ENCODE measurements at places on chromosomes 12 and 14.
A peak's percentile ranks its signal among the peaks of the same experiment; 100 is the strongest.

DNA sequence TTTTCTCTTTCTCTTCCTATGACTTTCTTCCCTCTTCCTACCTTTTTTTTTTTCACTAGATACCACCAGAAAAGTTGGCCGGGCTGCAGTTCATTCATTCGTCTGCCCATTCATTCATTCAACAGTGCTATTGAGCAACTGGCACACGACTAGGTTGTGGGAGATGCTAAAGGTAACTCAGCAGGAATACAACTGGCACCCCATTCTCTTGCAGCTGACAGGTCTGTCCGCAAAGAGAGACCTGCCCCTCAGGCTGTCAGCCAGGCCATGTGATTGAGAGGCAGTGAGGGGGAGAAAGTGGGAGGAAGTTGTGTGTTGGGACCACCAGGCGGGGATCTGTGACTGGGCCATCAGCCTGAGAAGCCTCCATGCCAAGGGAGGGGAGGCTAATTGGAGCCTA is 105.2 kb downstream of the TSPAN9 start:
- DNase-seq: no peak

GRCh38 chr14:58078068-58078467 is 73.9 kb downstream of the ARMH4 start:
- DNase-seq: peak; percentile 67

DNA sequence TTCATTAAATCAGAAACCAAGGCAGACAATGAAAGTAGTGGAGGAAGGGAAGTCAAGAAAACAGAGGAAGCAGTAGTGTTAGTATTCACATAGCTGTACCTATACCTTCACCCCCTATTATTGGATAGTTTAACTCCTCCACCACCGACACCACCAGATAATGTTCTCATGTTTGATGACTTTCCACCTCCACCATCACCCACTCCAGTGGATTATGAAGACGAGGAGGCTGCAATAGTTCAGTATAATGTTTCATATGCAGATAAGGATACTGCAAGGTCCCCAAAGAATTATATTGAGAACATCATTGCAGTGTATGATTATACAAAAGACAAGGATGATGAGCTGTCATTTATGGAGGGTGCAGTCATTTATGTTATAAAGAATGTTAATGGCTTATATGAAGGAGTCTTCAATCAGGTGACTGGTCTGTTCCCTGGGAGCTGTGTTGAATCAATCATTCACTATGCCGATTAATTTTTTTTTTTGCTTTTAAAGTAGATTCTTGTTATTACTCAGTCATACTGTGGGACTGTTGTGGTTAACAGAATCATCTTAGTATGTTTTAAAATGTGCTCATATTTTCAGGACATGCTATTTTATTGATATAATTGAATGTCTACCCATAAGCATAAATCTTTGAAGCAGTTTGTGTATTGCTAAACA is 32.2 kb upstream of the KTN1 start:
- no peak for DNase-seq

DNA sequence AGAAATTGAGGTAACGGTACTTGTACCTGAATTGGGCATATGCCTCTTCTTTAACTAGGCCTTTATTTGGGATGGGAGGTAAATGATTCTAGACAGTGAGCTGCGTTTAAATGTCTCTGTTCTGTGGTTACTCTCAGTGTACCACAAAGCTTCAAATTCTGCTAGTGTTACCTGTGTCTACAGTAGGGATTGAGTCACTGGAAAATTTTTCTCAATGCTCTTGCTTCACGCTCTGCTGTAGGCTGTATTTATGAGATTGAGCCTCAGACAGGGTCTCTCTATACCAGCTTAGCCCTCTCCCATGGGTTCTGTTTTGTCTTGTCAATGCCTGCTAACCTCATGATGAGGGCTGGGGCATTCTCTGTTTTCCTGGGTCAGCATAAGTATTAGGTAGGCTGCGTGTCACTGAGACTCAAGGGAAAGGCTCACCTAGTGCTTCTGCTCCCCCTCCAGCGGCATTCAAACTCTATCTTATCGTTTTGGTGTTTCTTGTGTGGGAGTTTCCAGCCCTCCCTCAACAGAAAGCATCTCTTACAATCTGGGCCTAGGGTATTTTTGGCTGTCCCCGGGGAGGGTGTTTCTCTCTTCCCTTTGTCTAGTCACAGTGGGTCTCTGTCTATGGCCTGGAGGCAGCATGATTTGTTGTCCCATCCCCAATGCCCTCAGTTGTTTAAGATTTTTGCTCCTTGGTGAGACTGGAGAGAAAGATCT is 285.8 kb downstream of the ADGRD1 start:
- no peak for DNase-seq

GRCh38 chr12:27866373-27867101 is 86.5 kb upstream of the MANSC4 start:
- peak; percentile 73 for DNase-seq

GRCh38 chr12:124302807-124303578 is 8.1 kb downstream of the RFLNA start:
- no peak for DNase-seq

DNA sequence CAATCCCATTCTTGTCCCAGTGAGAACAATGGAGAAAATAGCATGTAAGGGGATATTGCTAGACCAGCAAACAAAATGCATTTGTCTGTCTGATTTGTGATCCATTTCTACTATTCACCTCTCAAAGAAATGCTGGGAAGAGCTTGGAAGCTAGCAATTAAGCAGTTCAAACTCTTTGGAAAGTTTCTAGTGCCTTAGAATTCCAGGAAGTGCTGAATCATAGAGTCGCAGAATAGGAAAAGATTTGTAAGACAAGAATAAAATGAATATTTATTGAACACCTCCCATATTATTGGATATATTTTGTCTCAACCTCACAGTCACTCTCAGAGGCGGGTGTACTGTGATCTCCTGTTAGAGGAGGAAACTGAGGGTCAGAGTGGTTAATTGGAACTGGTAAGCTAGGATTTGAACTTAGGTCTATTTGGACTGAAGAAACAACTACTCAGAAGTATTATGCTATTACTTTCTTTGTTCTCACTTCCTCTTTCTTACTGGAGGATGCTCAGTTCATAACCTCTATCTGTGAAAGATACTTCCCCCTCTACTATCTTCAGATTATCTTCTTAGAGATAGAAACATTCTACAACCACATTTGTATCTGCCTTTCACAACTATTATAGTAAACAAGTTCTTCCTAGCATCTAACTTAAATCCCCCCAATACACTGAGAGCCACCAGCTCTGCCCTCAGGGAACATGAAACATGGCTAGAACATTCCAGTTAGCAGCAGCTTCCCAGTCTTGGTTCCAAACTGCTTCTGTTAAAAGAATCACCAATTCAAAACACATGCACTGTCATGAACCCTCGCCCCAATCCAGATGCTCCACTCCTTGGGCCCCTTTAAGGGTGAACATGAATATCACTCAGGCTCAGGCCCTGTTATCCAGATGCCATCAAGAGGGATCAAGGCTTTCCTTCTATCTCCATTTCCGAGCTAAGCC is 64.2 kb downstream of the DRAM1 start:
- DNase-seq: no peak

GRCh38 chr12:2247596-2247995 is 194.8 kb downstream of the CACNA1C start:
- DNase-seq: no peak

DNA sequence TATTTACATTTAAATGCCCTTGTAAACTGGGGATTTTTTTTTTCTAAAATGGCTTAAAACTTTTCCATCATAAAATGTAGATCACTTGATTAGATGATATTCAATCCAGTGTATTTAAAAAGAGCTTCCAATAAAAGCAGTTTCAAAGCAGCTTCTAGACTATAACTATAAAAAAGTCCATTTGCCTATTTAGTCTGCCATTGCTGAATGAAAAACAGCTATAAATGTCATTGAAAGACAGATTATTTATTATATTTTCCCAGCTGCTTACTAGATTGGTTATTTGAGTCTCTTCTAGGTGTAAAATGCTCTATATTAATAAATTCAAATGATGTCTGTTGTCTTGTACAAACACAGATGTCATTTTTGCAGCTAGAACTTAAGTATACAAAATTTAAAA is 414.8 kb downstream of the RMST start:
- no peak for DNase-seq

GRCh38 chr12:128191380-128191779 is 75.6 kb upstream of the TMEM132C start:
- DNase-seq: peak; percentile 51

GRCh38 chr12:91278126-91278525 is 95.5 kb upstream of the DCN start:
- DNase-seq: no peak

DNA sequence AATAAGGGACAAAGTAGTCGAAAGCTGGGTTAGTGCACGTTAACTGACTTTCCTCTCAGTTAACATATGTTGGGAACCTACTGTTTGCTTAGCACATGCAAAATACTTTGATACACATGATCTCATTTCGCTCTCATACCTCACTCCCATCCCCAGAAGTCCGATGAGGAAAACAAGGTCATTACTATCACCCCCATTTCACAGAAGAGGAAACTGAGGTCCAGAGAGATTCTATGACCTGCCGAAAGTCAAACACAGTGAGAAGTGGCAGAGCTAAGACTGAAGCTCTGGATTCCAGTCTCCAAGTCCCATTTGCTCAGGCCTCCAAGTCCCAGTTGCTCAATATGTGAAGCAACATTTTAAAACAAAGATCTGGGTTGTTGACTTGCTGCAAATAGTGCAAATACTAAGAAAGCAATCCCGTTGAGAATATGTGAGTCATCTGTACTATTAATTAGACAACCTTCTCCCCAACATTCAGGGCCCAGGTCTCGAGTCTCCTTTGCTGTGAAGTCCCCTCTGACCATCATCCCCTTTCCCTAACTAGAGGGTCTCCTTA is 170.6 kb upstream of the PWP1 start:
- DNase-seq: peak; percentile 23

DNA sequence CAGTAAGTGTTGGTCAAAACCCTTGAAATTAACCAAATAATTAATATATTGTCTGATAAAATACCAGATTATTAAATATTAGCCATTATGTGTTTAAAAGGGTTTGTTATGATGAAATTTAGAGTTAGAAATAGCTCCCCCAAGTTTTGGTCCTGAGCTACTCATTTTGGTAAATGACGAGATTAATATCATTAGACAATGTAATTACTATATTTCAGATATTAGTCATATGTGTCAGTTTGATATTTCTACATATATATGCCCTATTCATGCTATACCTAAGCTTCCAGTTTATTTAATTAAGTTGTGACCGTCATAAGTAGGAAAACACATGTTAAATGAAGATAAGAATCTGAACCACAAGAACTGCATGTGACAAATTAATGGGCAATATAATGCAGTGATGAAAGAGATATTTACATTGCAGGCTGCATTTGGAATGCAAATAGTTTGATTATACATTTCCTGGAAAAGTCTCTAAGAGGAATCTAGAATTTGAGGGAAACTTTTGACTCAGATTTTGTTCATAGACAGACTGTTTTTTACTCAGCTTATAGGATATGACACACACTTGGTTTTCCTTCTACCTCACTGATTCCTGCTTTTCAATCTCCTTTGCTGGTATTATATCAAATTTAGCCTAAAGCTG is 70.5 kb downstream of the TBC1D30 start:
- DNase-seq: no peak

DNA sequence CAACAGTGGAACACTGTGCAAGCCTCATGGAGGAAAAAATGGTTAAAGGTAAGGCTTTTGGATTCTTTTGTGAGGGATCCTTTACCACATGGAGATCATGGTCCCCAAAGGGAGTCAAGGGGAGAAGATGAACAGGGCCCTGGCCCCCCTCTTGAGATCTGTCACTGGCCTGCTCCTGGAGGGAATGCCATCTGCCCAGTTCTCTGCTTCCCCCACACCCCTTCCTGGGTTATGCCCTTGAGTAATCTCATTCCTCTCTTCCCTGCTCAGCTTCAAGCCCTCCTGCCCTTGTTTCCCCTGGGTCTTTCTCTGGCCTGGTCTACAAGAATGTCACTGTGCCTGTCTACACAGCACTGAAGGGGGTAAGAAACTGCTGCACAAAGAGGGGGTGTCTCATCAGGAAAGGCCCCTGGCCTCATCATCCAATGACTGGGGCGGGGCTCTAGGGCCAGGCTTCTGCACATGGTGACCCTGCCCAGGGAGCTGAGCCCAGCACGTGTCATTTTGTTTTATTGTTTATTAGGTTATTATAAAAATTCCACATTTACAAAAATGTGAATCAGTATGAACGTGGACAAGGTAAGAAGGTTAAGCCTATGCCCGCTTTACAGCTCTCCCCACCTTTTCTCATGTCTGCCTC is 30.3 kb downstream of the PIGH start:
- DNase-seq: peak; percentile 40

GRCh38 chr12:124026755-124027745 is 54.0 kb downstream of the ZNF664 start:
- DNase-seq: no peak

DNA sequence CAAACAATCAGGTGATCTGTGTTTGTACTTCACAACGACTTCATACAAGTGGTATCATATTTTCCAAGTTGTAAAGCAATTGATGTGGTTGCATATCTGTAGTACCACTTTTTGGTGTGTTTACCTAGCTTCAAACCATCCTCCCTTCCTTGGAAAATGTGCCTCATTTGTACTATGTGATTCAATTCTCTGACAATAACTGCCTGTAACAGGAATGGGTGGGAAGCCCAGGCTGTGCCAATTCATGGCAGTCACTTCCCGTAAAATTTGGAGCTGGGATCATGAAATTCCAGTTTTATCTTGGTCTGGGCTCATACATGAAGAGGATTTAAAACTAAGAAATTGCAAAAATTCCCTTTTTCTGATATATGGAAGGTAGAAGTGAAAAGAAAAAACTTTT is 250.1 kb downstream of the DIO2 start:
- DNase-seq: no peak

GRCh38 chr14:73599499-73599898 is 7.8 kb downstream of the ACOT4 start:
- no peak for DNase-seq

- no peak for DNase-seq
Measured at GRCh38 chr12:132130690-132131089, 13.4 kb downstream of the DDX51 start.

DNA sequence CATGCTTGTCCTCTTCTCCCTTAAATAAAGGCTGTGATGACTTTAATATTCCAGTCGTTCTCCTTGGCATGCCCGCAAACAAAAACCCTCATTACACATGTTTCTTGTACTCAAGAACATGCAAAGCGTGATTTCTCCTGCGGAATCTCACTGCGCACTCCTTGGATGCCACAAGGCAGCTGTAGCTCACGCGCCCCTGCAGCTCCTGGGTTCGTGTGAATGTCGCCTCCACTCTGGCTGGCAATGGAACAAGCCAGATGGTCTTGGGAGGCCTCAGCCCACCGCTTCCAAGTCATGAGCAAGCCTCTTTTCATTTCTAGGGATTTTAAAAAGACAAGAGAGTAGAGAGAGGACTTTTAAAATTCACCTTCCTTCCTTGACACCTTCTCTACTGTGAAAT is 403.8 kb downstream of the PCNX1 start:
- no peak for DNase-seq

DNA sequence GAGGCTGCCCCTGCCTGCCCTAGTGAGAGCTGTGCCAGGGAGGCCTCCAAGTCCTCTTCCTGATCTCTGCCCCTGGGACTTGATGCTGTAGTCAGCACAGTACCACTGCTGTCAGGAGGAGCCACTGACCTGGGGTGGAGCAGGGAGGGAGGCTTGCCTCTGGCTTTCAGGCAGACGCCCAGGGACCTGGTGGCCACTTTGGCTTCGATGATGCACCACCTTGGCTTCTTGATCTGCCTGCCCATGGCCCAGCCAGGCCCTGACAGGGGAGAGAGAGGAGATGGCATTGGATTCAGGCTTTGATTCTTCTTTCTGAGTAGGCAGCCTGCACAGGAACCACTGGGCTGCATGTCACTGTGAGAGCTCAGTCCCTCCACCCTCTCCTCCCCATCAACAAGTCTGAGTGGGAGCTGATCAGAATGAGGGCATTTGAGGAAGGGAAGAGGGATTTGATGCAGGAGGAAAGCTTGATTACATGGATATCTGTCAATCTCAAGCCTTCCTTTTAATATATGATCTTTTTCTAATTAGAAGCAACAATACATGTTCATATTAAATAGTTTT is 24.7 kb downstream of the TMEM63C start:
- no peak for DNase-seq

Measured in islet precursor cell (in vitro differentiated cells).